ENCODE measurements at places on chromosomes 4 and X.

- peak; percentile 62 for DNase-seq
Observed at GRCh38 chr4:3436798-3437581, 4.8 kb upstream of the HGFAC start.

DNA sequence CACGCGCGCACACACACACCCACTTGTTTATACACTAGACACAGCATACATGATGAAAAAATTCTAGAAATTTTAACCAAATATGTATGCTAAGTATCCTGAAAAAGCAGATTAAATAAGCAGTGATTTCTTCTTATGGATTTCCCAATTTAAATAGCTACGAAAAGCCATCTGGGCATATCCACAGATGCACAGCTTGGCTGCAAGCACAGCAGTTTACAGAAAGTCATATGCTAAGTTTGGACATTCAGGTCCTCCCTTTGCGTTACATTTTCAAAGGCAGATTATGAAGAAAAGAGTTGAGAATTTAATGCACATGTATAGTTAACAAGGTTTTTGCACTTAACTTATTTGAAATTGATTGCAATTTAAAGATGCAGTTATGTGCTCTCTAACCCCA lies 542.2 kb upstream of the EPHA5 start:
- DNase-seq = no peak

DNA sequence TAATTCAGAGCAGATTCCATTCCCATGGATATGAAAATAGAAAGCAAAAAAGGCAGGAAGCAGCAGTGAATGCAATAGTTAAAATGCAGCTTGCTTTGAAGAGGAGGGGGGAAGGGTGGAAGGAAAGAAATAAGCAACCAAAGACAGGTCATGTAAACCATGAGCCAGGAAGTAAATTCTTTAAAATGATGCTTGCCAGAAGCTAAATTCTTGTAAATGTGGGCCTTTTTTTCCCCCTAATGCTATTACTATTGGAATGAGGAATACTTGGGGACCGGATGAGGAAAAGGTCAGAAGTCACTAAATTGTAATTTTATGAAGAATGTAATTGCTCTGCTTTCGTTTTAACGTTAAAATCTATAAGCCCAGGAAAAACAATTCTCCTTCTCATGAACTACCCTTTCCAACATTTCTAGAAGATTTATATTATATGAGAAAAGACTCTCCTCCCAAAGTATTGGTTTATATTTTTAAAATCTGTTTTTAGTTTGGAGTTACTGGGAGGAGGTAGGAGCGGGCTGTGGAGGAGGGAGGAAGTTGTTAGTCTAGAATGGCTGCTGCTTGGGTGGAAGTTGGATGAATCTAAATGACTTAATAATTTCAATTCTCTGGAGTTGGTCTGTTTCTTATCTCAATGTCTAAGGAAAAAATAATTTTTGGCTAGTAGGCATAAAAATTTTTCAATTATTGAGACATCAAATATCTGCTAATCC lies 77.6 kb upstream of the PCDH18 start:
- DNase-seq = peak; percentile 26

DNA sequence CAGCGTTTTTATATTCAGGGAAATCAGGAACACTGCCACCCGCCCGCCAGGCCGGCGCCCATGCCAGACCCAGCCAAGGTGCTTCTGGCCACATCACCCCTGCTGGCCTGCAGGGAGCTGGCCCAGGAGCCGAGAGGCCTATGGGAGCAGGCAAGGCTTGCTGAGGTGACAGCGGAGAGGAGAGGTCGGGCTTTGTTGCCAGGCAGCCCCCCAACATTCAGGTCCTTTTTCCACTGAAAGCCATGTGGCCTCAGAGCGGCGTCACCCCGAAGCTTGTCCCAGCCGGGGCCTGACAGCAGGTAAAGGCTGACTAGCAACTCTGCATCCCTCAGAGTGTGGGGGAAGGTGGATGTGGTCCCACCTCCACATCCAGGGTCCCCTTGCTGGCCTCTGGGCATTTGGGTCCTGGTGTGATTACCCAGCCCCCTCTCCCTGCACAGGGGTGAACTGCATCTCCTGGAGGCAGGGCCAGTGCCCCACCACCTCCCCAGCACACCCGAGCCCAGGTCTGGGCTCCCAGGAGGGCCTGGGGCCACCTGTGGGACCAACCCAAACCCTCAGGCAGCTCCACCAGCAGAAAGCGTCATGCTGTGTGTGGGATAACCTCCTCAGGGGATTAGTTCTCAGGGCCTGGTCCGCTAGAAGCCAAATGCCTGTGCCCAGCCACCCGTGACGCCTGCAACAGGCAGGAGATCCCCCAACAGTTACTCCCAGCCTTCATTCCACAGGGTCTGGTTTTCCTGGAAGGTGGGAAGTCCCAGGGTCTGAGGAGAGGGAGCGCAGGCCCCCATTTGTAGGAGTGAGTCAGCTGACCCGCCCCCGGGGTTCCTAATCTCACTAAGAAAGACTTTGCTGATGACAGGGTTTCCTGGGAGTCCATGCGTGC lies at the start of gene PDE6B:
Gene PDE6B (plus strand): TSS at position 869 of the 886 bp plus-strand sequence. CDS start 54 bp downstream, outside the sequence.
- DNase-seq = no peak

DNA sequence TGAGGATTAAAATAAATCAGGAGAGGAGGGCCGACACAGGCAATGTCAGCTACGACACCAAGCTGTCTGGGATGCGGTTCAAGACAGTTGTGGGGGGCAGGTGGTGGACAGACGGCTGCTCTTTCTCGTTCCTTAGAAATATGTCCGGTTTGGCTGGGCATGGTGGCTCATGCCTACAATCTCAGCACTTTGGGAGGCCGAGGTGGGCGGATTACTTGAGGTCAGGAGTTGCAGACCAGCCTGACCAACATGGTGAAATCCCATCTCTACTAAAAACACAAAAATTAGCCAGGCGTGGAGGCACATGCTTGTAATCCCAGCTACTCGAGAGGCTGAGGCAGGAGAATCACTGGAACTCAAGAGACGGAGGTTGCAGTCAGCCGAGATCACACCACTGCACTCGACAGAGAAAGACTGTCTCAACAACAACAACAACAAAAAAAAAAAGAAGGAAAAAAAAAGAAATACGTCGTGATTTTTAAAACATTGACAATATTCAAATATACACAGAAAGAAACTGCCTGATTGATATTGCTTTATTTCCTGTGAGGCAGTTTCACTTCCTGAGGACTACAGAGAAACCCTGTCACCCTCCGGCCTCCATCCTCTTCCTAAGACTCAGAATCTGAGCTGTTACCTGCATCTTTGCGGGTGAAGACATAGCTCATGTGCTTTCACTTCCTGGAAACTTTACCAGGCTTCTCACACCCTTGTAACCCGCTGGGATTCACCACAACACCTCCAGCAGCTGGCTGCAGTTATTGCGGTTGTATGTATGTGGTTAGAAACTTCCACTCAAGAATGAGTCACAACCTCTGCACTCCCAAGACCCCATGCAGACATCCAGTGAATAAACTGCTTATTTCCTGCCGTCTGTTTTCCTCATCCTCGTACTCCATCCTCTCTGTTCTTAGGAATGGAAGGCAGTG lies 63.8 kb upstream of the STS start:
- DNase-seq = peak; percentile 92

DNA sequence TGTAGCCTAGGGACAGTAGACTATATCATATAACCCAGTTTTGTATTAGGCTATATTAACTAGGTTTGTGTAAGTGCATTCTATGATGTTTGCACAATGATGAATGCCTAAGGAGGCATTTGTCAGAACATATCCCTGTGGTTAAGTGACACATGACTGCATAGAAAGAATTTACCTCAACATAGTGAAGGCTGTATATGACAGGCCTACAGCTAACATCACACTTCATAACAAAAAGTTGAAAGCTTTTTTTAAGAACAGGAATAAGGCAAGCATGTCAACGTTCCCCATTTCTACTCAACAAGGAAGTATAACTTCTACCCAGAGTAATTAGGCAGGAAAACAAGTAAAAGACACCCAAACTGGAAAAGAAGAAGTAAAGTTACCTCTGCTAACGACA lies 165.9 kb upstream of the NDST4 start:
- DNase-seq = no peak

DNA sequence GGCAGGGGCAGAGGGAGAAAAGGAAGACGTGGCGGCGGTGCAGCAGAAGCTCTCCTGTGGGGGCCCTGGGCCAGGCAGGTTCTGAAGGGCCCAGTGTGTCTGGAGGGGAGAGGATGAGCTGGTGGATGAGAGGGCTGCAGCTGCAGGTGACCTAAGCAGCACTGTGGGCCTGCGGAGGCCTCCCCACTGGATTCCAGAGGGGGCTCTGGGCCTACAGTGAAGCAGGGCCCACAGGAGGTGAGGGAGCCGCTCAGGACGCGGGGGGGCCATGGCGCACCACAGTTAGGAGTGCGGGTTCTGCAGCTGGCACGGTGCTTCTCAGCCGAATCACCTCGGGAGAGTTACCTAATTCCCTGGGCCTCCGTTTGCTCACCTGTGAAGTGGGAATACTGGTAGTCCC lies 10.5 kb downstream of the ABLIM2 start:
- no peak for DNase-seq

GRCh38 chr4:57044996-57045395 lies 65.2 kb downstream of the IGFBP7 start:
- DNase-seq = peak; percentile 61

DNA sequence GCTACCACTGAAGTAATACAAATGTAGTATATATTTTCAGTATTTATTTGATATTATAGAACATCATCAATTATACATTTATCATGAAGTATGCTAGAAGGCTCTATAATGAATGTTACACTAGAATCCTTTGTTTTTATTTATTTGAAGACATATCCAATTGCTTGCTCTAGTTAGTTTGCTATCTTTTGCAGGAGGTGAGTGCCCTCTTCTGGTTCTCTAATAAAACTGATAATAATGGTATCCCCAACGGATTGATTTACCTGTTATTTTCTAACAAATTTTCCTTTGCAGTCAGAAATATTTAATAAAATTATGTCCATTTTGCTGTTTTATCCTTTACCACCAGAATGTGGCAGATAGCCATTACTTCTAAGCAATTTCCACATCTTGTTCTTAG lies 274.3 kb upstream of the TACR3 start:
- DNase-seq = peak; percentile 42

- no peak for DNase-seq
Observed at GRCh38 chrX:774536-774935, 143.9 kb downstream of the SHOX start.

- no peak for DNase-seq
Observed at GRCh38 chr4:71027611-71028010, 34.2 kb downstream of the DCK start.

- peak; percentile 64 for DNase-seq
Observed at GRCh38 chr4:133594390-133595207, 445.5 kb downstream of the PCDH10 start.

- DNase-seq = peak; percentile 89
Observed at GRCh38 chr4:13476915-13477314, 7.2 kb downstream of the RAB28 start.

- no peak for DNase-seq
Observed at GRCh38 chr4:1235381-1236102, 13.4 kb downstream of the CTBP1 start.

- no peak for DNase-seq
Observed at GRCh38 chr4:170008371-170008770, 17.8 kb downstream of the MFAP3L start.

DNA sequence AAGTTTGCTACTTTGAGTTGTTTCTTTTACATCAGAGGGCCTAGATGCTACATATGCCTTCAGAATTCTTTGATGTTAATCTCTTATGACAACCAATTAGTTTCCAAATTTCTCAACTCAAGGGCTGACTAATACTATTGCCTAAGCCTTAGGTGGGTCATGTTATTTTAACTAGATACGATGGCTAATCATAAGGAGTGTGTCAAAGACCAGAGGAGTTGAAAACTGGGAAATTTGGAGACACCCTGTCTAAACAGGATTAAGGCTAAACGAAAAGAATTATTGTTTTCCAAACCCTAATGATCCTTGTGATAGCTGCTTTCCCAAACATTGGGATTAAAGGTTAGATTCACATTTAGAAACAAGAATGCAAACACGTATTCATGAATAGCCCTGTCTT lies 228.5 kb downstream of the PCDH7 start:
- DNase-seq = peak; percentile 56

DNA sequence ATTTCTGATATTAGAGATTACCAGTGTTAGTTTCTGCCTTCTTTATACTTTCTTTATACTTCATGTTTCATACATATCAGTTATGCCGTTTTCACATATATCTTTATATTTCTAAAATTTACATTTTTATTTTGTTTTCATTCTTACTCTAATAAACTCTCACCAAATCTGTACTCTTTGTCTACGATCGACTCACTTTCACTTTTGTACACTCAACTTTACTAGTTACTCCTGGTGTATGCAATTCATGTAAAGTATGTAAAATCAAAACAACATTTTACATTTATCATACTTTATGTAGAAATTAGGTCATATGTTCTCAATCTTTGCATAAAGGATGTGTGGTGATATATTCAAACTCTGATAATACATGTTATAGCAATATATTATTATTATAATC lies 59.9 kb downstream of the UGT2A3 start:
- DNase-seq = no peak

DNA sequence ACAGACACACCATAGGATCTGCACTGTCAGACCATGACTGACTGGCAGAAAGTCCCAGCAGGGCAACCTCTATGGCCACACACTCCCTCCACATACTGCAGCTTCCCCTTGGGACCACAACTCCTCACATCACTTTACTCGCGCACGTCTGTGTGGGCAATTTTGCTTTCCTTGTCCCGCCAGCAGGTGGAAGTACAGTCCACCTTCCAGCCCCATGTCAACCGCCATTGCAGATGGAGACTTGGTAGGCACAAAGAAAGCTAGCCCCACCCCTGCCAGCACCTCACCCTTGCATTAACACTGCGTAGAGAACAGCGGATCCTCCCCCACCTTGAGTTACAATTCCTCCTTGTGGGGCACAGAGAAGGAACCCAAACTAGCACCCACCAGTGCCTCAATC lies 74.4 kb upstream of the NAP1L2 start:
- DNase-seq = no peak

GRCh38 chrX:21412029-21412428 lies 37.8 kb downstream of the CNKSR2 start:
- peak; percentile 4 for DNase-seq

DNA sequence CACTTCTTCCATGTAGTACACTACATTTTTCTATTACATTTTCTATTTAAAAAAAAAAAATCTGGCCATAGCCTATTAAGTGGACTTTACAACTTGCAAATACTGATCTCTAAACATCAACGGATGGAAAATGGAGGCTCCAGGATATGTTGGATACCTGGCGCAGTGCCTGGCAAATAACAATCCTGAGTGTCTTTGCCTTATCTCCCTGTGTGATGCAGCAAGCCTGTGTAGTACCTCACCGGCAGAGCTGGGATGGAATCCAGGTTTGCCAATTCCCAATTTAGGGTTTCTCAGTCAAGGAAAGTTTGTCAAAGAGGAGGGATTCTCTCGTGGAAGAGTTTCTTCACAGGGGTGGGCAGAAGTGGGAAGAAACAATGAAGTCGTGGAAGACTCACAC lies 93.2 kb downstream of the KDR start:
- no peak for DNase-seq

Measured in ELR (cell line).